CD4-positive, alpha-beta T cell treated with Interleukin-12 subunit alpha and Interleukin-12 subunit beta, for 1 hour (primary cell): ENCODE measurements at places on chromosomes 6 and 20.
A peak's percentile ranks its signal among the peaks of the same experiment; 100 is the strongest.

GRCh38 chr6:6682225-6682624 lies 93.7 kb downstream of the LY86 start:
- DNase-seq = no peak

DNA sequence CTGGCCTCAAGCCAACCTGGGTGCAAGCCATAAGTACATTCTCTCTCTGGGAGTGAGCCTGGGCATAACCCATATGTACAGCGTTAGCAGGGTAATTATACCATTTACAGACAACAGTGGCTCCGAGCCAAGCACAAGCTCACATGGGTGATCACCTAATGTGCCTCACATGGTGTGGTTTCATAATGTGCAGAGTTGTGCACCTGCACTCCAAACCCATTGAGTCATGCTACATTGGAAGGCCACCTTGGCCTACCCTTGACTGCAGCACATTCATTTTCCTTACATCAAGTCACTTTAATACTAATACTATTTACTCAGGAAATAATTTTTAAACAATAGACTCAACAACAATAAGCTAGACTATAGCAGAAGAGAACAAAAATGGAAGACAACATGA lies 194.5 kb upstream of the PLN start:
- DNase-seq = no peak

GRCh38 chr6:47473791-47474346 lies 3.7 kb upstream of the CD2AP start:
- no peak for DNase-seq

- no peak for DNase-seq
Observed at GRCh38 chr6:106974336-106974998, at the start of gene CD24. Gene CD24 (minus strand): TSS chr6:106974729. CDS start chr6:106974646, 83 bp downstream.

- peak; percentile 29 for DNase-seq
Observed at GRCh38 chr6:159788753-159789376, 537 bp downstream of the TCP1 start.

- no peak for DNase-seq
Observed at GRCh38 chr6:152271776-152272464, 365.2 kb downstream of the SYNE1 start.

GRCh38 chr20:41231136-41231535 lies 86.4 kb downstream of the ZHX3 start:
- no peak for DNase-seq

DNA sequence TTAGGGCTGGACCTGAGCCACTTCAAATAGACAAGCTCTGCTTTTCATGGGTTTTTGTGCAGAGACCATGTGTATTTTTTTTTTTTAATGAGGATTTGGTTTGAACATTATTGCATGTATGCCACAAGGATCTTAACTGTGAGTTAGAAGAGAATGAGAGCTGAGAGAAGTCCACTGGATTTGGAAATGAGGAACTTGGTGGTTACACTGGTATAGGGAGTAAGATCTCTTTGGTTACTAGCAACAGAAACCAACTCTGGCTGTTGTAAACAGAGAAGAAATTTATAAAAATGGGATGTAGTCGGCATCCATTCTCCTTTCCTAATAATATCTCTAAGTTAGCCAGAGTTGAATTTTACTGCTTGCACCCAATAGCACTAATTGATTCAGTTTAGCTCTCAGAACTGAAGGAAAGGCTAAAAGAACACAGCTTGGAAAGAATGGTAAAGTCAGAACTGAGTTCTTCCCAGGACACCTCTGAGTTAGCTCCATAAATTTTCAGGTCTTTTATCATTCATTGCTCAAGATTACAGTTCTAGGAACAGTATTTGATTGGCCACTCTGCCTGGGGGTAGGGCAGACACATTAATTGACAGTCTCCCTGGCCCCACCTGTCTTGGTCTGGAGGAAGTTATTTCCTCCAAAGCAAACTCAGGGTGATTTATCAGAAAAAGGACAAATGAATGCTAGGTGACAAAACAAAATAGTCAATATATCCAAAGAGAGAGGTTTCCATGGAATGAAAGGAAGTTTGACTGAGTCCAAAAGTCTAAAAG lies 3.9 kb upstream of the WFDC2 start:
- DNase-seq = no peak

GRCh38 chr6:117624869-117625481 lies 22.7 kb upstream of the GOPC start:
- DNase-seq = no peak

DNA sequence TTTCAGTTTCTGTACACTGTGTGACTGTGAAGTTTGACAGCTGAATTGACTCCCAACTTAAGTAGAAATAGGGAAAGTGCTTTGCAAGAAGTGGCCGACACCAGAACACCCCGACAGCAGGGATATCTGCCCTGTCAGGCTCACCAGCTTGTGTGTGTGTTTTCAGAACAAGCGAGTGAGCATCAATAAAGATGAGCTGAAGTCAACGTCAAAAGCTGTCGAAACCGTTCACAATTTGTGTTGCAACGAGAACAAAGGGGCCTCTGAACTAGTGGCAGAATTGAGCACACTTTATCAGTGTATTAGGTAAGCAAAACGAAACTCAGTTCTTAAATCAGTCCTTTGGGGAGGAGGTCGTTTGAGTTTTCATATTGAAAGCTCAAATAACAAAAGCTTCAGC lies 10.7 kb downstream of the NELFCD start:
- no peak for DNase-seq

GRCh38 chr6:149842331-149842730 lies 21.8 kb downstream of the LRP11 start:
- no peak for DNase-seq

GRCh38 chr6:120875900-120876299 lies 458.4 kb downstream of the TBC1D32 start:
- DNase-seq = no peak

- no peak for DNase-seq
Observed at GRCh38 chr6:2481307-2481706, 235.9 kb upstream of the GMDS start.

GRCh38 chr6:3039384-3039783 lies 28.9 kb upstream of the RIPK1 start:
- no peak for DNase-seq

- peak; percentile 28 for DNase-seq
Observed at GRCh38 chr6:12065321-12066140, 53.4 kb downstream of the HIVEP1 start.

GRCh38 chr6:11718031-11718430 lies 60.6 kb downstream of the ADTRP start:
- no peak for DNase-seq

- no peak for DNase-seq
Observed at GRCh38 chr20:19603376-19603750, 154.7 kb upstream of the RIN2 start.

GRCh38 chr6:43016943-43017334 lies 2.9 kb downstream of the KLHDC3 start:
- DNase-seq = no peak

DNA sequence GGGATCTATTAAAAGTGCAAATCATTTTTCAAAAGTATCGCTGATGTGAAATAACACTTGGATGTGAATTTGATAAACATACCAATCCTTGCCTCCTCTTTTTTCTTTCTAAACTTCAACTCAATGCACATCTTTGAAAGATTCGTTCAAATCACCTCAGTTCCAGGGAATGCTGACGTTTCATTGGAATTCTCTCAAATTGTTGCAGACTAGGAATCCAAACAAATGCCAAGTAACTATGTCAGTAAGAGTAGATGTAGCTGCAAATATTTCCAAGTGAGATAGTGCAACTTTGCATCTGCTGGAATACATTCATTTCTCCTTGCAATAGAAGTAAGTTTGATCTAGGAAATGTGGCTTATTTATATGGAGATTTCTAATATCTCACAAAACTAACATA lies 220.7 kb downstream of the FUT9 start:
- no peak for DNase-seq

DNA sequence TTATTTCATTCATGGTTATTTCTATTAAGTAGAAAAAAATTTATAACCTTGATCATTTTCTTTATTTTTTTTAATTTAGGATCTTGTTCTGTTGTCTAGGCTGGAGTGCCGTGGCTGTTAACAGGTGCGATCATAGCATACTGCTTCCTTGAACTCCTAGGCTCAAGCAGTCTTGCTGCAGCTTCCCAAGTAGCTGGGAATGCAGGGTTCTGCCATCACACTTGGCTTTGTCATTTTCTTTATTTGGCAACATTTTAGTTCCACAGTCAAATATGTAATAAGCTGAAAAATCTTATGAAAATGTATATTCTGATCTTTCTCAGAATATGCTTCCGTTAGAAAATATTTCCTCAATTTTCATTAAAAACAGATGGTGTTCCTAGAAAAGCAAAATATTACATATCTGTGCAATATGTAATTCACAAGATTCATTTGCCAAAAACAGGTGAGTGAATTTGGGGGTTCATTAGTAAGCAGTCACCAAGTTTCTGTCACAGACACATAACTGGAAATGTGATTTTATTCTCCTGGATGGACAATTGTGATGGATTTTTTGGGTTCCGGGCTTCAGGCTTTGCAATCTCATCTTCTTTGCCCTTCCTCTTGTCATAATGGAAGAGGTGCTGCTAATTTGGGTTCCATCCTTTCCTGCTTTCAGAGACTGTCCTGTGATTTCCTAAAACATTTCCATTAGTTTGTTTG lies 21.5 kb downstream of the AMD1 start:
- no peak for DNase-seq
